Kidney epithelial cell (primary cell): ENCODE measurements at places on chromosomes 12 and 14. TPM values are rescaled to one million over a fixed set of nuclear protein-coding genes. Genes with fewer than 3 reads are reported as not detected.
A peak's percentile ranks its signal among the peaks of the same experiment; 100 is the strongest.

Gene KIF26A
- 0.21 and 0.48 TPM in 2 replicates for total RNA-seq

- peak; percentile 32 for DNase-seq
Observed at GRCh38 chr12:48995086-48995879, 3.9 kb downstream of the DDN start.

- no peak for DNase-seq
Observed at GRCh38 chr14:101123618-101124510, 220.3 kb upstream of the RTL1 start.

DNA sequence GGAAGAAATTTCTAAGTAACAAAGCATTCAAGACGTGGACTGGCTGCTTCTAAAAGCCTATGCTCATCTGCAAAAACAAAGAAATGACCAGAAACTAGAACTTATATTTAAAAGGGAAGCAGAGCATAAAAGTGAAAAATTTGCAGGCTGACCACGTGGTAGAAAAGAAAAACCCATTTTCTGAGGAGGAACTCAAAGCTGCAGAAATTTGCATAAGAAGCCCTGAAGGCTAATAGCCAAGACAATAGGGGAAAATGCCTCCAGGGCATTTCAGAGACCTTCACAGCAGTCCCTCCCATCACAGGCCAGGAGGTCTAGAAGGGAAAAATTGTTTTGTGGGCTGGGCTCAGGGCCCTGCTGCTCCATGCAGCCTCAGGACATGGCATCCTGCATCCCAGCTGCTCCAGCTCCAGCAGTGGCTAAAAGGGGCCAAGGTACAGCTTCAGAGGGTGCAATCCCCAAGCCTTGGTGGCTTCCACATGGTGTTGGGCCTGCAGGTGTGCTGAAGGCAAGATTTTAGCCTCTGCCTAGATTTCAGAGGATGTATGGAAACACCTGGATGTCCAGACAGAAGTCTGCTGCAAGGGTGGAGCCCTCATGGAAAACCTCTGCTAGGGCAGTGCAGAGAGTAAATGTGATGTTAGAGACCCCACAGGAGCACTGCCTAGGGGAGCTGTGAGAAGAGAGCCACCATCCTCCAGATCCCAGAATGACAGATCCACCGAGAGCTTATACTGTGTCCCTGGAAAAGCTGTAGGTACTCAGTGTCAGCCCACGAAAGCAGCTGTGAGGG is 55.5 kb downstream of the CHGA start:
- no peak for DNase-seq

DNA sequence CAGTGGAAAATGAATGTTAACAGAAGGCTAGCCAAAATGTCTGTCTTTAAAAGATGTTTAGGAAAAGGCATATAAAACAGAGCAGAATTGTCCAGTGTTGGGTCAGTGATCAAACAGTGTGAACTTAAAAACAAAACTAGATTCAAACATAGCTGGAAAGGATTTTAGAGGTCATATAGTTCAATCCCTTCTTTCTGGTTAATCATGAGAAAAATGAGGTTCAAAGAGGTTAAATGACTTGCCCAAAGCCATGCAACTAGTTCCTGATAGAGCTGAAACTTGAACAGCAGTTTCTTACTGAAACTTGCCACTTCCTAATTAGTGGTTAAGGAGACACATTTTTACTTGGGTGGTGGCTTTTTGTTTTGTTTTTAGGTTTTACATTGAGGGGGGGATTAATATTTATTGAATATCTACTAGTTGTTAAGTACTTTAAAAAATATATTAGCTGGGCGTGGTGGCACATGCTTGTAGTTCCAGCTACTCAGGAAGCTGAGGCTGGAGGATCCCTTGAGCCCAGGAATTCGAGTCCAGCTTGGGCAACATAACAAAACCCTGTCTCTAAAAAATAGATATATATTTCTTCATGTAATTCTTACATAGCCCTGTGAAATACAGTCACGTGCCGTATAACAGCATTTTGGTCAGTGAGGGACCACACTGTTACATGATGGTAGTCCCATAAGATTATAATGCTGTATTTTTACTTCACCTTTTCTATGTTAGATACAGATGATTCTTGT is 20.4 kb downstream of the ACVR1B start:
- DNase-seq, result no peak

DNA sequence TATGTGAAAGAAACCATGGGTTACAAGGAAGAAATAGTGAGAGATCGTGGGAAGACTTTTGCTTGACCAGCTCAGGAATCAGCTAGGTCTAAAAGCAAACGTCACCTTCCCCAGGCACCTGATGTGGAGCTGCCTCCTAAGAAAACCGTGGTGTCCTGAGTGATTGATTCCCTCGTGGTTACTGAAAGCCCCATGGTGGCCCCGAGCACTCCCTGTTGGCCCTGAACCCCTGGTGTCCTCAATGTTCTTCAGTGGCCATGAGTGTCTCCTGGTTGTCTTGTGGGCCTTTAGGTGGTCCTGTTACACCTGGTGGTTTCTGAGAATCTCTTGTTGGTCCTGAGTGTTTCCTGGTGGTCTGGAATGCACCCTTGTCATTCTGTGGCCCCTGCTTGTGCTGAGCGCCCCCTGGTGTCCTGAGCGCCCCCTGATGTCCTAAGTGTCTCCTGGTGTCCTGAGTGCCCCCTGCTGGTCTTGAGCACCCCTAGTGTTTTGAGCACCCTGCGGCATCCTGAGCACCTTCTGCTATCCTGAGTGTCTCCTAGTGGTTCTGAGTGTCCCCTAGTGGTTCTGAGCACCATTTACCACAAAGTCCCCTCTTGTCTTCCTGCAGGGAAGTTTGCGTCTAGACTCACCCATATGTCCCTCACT is 518.7 kb downstream of the TMEM121 start:
- DNase-seq, result no peak

- no peak for DNase-seq
Observed at GRCh38 chr14:104822821-104823615, 22.1 kb downstream of the ZBTB42 start.

DNA sequence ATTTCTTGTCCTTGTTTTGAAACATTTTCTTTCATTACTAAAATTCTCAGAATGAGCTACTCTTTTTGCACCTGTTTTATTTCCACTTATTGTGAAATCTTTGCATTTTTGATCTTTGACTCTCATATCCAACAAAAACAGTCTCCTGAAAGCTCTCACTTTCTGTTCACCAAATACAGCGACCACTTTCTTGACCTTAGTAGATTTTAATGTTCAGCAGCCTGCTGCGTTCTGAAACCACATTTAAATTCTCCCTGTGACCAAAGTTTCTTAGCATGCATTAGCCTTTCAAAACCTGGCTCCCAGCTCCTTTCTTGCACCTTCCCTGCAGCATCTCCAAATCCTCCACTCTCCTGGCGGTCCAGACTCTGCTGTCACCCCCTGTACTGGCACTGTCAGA is 404.4 kb upstream of the PDE3A start:
- DNase-seq, result no peak

Gene ARL1
- total RNA-seq, result 49.2 and 56.2 TPM in 2 replicates

DNA sequence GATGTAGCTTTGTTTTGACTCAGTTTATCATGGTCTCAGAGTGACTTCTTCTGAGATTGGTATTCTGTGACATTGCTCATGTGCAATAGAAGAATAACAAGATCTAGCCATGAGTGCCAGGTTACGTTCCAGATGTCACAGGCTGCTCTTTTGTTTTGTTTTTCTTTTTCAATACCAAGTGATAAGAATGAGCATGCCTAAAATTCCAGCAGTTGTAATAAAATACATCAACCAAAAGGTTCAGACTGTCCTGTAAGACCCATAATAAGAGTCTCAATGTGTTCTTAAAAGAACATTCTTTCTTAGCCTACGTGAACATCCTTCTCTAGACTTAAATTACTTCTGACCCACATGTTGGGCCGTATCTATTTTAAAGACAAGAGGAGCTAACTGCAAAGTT is 669.2 kb downstream of the DIO2 start:
- no peak for DNase-seq

DNA sequence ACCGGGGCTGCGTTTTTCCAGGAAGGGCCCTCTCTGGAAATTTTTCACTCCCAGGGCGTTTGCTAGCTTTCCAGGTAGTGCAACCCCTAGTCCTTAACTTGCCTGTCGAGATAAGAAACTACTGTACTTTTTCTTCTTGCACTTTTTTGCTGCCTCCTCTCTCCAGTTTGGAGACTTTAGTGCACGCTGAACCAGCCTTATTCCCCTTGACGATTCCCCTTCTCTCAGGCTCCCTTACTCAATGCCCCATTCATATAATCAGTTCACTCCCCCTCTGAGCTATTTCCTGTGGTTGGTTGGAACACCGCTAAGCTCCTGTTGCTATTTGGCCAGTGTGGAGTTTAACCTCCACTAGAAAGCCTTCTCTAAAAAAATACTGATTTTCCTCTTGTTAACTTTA is 682 bp downstream of the CREBL2 start:
- peak; percentile 38 for DNase-seq

GRCh38 chr14:69013943-69014782 is 35.1 kb upstream of the ACTN1 start:
- no peak for DNase-seq
